EL (cell line): ENCODE measurements at places on chromosomes 6 and 20.

DNA sequence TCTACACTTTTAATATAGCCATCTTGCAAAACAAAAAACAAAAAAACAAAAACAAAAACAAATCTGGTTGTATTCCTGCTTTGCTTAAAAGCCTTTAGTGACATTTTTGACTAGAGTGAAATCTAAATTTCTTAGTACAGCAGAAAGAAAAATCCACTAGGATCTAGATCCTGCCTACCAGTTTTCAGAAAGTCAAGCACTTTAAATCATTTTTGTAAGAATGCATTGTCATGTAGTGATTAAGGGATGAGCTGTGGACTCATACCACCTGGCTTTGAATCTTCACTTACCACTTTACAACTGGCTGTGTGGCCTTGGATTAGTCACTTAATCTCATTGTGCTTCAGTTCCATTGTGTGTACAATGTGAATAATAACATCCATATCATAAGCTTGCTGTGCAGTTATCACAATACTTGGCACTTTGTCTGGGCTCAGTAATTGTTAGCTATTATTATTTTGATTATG lies 4.0 kb downstream of the MKKS start:
- peak; percentile 21 for DNase-seq

DNA sequence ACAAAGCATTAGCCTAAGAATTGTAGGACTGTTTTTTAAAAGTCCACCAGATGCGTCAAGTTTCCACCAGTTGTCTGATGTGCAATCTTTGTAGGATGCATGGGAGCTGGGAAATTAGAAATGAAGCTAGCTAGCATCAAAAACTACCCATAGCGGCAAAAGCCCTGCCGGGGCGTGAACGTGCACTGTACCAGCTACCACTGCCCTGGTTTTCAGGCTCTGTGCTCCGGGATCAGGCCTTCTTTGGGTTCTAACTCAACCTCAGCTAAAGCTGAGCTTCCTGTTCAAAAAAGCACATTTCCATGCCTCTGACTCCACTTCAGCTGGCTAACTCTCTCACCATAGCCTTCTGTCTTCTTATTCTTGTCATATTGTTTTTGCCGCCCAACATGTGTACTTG lies 26.9 kb upstream of the FUCA2 start:
- no peak for DNase-seq

DNA sequence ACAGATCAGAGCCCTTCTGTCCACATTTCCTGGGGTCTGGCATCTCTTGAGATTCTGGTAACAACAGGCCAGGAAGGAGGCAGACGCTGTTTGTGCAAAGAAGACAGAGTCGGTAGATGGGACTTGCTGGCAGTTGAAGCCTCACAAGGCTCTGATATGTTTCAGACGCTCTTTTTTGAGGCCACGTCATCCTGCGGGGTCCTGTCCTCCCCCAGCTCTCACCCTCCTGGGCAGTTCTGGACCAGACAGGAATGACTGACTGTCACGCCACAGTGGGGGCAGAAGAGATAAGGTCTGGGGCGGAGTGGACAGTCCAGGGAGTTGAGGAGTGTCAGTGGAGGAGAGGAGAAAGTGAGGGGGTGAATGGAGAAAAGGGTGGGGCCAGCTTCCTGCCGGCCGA lies 87.1 kb upstream of the SULF2 start:
- DNase-seq, result no peak

- peak; percentile 29 for DNase-seq
Observed at GRCh38 chr6:54587277-54587676, 259.3 kb upstream of the FAM83B start.

DNA sequence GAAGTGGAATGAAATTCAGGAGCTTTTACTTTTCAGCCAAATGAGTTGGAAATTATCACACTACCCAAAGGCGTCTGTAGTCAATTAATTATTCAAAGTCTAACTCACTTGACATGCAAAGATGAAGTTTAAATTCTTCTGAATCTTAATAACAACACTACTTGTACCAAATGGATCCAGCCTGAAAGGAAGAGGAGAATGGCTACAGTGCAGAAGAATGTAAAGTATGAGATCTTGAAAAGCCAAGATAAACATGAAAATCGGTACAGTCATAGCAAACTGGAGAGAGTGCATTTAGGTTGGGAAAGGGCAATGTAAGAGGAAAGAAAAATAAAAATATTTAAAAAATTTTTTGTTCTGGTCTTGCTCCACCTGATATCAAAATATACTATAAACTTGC lies 195.5 kb downstream of the SIM1 start:
- DNase-seq, result peak; percentile 84

GRCh38 chr6:111210194-111210728 lies 123.0 kb downstream of the SLC16A10 start:
- DNase-seq, result peak; percentile 66

DNA sequence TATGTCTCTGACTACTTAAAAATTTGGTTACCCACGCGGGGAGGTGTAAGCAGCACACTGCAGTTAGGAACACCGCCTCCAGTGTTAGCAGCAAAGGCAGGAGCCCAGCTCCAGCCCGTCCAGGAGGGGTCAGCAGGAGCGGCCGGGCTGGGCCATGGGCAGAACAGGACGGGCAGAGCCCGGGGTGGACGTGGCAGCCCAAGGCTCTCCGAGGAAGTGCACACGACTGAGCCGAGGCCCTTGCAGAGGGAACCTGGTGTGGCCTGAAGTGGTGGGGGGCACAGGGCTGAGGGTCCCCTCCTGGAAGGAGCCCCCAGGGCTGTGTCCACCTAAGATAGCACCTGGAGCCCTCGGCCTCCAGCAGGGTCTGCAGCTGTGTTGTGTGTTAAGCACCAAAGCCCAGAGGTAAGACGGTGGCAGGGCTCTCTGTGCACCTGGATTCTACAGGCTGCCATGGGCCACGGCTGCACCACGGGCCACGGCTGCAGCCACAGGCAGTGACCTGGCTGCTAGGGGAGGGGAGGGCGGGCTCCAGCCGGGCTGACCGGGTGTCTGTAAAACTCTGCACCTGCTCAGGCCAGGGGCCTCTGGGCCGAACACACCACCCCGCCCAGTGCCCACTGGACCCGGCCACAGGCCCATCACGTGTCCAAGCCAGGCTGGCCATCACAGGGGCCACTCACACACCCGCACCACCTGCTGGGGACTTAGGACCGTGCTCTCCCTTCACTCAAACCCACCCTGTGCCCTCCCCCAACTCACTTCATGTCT lies 6.6 kb downstream of the SLC2A4RG start:
- no peak for DNase-seq

DNA sequence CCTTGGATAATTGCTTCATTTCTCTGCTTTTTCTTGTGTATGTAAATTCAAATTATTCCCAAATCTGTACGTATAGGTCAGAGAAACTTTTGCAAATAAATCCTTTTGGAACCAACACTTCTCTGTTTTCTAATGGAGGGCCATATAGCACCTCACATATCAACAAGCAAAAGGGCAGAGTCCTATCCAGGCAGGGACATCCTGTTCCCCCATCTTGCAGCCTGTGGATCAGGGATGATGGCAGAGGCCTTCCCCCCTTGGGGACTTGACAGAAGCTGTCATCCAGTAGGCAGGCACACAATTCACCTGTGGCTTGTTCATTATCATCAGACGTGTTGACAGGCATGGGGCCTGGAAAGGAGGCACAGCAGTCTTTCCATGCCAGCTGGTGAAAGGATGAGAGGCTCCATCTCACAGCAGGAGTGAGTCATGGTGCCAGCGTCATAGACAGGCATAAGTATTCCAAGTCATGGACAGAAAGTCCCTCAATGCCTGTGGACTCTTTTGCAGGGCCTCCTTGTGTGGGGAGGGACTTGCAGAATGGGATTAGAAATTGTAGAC lies 31.8 kb upstream of the PLEKHG1 start:
- DNase-seq, result peak; percentile 3

DNA sequence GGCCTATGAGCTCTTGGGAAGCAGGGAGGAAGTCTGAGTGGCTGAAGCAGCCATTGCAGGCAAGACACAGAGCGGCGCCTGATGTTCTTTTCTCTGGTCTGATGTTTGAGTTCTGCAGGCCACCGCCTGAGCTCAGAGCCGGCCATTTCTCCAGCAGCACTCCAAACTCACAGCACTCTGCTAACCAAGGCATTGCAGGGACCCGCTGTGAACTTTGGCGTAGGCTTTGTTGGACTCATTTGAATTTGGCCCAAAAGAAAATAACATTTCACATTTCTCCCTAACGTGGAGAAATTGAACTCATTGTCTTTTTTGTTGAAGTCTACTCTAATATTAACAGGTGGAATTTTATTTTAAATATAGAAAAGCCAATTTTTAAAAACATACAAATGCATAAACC lies 336.1 kb downstream of the FARS2 start:
- DNase-seq, result no peak

- no peak for DNase-seq
Observed at GRCh38 chr20:47623206-47623605, 121.5 kb downstream of the NCOA3 start.
